ENCODE measurements at places on chromosomes 1 and 21. TPM values are rescaled to one million over a fixed set of nuclear protein-coding genes. Genes with fewer than 3 reads are reported as not detected.

Gene AKR7A3
- total RNA-seq: not detected

DNA sequence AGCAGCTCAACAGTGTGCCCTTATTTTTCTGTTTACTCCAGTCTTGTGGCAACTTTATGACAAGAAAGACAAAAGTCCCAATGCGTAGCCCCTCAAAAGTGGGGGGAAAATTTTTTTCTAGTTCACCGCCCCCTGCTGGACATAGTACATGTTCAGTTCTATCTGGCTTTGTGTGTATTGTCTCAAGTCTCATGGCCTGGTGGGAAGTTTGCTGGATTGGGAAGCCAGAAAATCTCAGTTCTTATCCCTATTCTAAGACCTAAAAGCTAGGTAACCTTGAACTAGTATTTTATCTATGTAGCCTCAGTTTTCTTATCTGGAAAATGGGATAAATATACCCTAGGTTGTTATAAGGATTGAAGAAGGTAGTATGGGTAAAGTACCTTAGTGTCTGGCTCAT lies 55.8 kb upstream of the LDLRAP1 start:
- DNase-seq: peak; percentile 58
- H3K4me3 ChIP-seq: no peak overlapping the region
- H3K4me1 ChIP-seq: peaks cover 24% of the 10 kb centered on the region
- no peaks in the 10 kb centered on the region for H3K27me3 ChIP-seq
- no peak overlapping the region for H3K27ac ChIP-seq

- no peak overlapping the region for H3K4me3 ChIP-seq
- H3K27ac ChIP-seq: peak overlapping the region; percentile 42
- no peaks in the 10 kb centered on the region for H3K36me3 ChIP-seq
- peak; percentile 32 for DNase-seq
These were observed 181.6 kb downstream of the KIF26B start for GRCh38 chr1:245336149-245336983.

- peaks cover 7% of the 10 kb centered on the region for H3K27me3 ChIP-seq
- no peak overlapping the region for H3K27ac ChIP-seq
- no peaks in the 10 kb centered on the region for H3K36me3 ChIP-seq
- no peak overlapping the region for H3K4me3 ChIP-seq
- peaks cover 22% of the 10 kb centered on the region for H3K4me1 ChIP-seq
- peak; percentile 91 for DNase-seq
These were observed 12.9 kb upstream of the RNU1-4 start for GRCh38 chr1:16727190-16728111.

DNA sequence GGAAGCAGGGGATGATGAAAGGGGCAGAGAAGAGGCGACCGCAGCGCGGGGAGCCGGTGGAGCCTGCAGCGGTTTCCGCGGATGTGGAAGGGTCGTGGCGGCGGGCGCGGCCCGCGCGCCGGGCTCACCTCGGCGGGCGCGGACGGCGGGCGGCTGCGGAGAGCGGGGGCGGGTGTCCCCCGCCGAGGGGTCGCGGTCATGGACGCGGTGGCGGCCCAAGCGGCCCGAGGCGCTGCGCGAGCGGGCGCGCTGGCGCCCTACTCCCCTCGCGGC lies 572 bp downstream of the LPGAT1 start:
- peaks cover 9% of the 10 kb centered on the region for H3K4me1 ChIP-seq
- no peak for DNase-seq
- H3K27ac ChIP-seq: no peak overlapping the region
- H3K36me3 ChIP-seq: no peaks in the 10 kb centered on the region
